ENCODE measurements at places on chromosomes 5 and 9. TPM values are rescaled to one million over a fixed set of nuclear protein-coding genes. Genes with fewer than 3 reads are reported as not detected.

DNA sequence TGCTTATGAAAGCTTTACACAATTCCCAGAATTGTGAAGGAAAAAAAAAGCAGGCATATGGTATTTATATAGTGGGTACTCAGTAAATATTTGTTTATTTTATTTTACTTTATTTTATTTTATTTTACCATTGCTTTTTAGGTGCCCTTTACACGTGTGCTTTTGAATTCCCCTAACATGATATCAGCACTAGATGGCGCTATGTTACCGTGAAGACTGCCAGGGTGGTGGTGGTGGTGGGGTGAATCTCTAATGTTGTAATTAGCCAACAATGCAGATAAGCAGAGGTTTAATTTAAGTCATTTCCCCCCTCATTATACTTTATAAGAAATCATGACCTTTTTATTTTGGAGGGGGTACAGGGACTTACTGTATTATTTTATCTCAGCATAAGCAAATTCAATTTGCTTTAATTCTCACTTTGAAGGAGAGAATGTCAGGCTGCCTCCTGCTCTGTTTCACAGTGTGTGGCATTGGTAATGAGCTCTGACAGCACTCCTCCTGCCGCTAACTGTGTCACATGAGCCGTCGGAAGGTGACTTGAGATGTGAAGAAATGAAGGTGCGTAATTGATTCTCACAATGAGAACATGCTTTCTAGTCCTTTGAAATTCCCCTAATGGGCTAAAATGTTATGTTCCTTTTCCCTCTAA, 165.6 kb downstream of the YTHDC2 start:
- no peak for DNase-seq

Gene PCDHGB2
- total RNA-seq: 16.2 TPM

Gene EFNA5
- 40.9 TPM for total RNA-seq

- DNase-seq: no peak
Observed at GRCh38 chr5:154449786-154450185, 4.0 kb downstream of the SAP30L start.

Gene TMC1
- total RNA-seq: 0.27 TPM

DNA sequence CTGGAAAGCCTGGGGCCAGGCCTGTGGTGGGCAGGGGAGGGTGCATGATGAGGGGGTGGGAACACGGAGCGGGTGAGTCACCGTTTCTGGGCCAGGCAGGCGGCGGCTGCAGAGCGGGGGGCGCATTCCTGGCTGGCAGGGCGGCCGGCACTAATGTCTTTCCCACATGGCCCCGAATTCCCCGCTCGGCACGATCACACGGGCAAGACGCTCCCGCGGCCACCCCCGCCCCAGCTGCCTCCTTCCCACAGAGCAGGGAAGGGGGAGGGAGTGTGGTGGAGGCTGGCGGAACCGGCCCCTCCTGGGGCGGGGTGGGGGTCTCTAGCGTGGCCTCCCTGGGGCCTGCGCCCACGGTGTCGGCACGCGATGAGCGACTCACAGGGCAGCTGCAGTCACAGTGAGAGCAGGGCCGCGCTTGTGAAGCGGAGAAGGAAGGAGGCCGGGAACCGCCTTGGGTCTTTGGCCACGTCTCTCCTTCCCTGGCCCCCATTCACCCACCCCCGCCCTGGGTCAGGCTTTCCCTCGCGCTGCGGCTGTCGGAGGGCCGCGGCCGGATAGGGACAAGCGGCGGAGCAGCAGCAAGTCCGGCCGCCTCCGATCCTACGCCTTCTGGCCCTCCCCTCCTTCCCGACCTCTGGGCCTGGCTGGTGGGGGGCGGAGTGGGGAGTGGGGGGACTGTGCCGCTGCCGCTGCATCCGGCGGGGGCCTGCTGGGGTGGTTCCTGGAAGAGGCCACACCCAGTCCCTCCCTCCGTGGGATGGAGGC, 48.9 kb downstream of the CXXC5 start:
- DNase-seq: no peak

GRCh38 chr5:149857499-149857898, 87.1 kb downstream of the PDE6A start:
- DNase-seq: no peak

DNA sequence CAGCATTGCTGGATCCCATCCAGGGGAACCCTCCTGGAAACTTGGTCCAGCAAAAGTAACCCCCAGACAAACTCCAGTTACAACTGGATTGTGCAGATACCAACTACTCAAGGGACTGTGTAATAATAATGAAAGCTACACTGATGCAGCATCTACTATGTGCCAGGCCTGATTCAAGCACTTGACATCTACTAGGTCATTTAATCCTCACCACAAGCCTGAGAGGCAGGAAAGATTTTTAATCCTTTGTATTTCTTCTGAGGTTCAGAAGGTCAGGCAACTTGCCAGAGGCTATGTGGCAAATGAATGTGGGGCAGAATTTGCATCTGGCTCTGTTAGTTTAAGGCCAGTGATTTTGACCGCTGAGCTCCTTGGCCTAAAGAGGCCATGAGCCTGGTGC, 29.5 kb upstream of the FOXI1 start:
- peak; percentile 31 for DNase-seq

Gene NFIL3
- total RNA-seq: 32.4 TPM

GRCh38 chr9:23775549-23775948, 50.5 kb downstream of the ELAVL2 start:
- no peak for DNase-seq

DNA sequence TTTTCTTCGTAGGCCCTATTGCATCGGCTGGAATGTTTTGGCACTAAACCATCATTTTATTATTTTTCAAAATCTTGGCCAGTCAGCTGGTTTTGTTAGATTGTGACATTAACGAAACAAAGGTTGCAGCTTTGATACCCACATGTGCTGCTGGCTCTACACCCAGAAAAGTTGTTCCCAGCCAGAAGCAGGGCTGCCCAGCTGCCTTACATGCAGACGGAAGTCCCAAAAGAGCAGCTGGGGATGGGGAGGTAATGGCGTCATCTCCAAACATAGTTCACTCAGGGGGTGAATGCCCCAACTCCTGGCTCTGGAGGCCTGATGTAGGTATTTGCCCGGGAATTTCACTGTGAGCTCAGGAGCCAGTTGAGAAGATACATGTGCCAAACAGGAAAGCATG, 23.3 kb downstream of the TMEM171 start:
- no peak for DNase-seq

Gene RNF20
- total RNA-seq: 58.4 TPM

DNA sequence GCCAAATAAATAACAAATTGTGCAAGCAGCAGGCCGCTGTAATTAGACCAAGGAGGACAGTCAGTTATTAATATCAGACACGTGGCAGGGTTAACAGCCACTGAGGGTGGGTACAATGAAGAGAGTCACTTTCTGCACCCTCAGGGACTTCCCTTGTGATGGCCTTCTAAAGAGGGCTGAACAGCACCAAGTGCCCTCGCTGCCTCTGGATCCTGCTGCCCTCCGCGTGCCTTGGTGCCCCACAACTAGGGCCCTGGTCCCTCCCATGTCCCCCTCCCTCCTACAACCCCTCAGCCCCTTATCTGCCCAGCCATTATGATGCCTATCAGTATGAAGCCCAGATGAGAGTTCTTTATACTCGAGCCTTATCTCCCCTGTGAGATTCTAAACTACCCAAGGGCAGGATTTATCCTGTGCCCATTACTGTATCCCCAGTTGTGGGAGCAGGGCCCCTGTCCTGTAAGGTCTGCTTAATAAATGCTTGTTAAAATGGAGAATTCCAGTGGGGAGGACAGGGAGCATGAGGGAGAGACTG, 37.3 kb downstream of the PCDH1 start:
- DNase-seq: no peak

GRCh38 chr5:111755942-111756381, 1.0 kb downstream of the NREP start:
- DNase-seq: no peak

- DNase-seq: no peak
Observed at GRCh38 chr9:87733273-87734052, 7.5 kb downstream of the CTSL start.

Gene SPATA6L
- total RNA-seq: 2.4 TPM

GRCh38 chr9:124251204-124251603, 6.5 kb upstream of the NEK6 start:
- DNase-seq: no peak

Gene GDF9
- 0.43 TPM for total RNA-seq

- DNase-seq: no peak
Observed at GRCh38 chr5:69024241-69024651, 69.6 kb upstream of the SLC30A5 start.

DNA sequence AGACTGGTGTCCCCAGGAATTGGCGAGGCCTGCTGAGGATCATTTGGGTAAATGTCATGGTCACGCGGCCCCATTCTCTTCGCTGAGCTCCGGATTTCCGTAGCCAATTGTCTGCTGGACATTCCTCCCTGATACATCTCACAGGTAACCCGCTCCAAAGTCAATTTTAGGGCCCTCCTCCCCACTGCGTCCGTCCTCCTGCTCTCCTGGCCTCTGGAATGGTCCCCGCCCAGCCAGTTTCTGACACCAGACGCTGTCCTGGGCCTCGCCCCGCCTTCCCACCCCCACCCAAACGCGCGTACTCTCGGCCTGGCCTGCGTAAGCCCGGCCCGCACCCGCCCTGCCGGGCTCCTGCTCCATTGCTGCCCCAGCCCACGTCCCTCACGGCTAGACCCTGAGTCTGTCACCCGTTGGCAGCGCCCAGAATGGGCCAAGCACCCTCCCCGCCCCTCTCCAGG, 202.0 kb downstream of the AUH start:
- DNase-seq: no peak

Gene WDR31
- total RNA-seq: 10.9 TPM

GRCh38 chr9:23255346-23255745, 570.7 kb downstream of the ELAVL2 start:
- no peak for DNase-seq

DNA sequence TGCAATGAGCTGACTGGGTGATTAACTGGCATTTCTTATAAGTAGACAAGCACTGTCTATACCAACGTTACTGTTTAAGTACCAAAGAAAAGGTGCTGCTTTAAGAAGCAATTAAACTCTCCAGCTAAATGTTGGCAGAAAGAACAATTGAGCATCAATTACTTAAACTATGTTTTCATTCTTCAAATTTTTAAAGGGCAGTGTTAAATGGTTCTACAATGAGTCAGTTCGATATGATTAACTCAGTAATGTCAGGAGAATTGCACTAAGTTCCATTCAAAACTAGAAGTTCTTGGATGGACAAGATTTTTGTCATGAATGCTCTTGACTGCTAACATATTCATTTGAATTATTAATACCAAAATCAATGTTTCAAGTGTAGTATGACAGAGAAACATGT, 593.7 kb downstream of the DNAH5 start:
- no peak for DNase-seq

GRCh38 chr9:35306283-35306682, 144.5 kb downstream of the UNC13B start:
- DNase-seq: no peak

Gene MTMR12
- 27.2 TPM for total RNA-seq

Gene C8G
- total RNA-seq: 3.4 TPM

Gene GDA
- total RNA-seq: not detected

GRCh38 chr9:134570711-134571325, 70.8 kb upstream of the COL5A1 start:
- DNase-seq: no peak

Gene PROB1
- total RNA-seq: 34.7 TPM

DNA sequence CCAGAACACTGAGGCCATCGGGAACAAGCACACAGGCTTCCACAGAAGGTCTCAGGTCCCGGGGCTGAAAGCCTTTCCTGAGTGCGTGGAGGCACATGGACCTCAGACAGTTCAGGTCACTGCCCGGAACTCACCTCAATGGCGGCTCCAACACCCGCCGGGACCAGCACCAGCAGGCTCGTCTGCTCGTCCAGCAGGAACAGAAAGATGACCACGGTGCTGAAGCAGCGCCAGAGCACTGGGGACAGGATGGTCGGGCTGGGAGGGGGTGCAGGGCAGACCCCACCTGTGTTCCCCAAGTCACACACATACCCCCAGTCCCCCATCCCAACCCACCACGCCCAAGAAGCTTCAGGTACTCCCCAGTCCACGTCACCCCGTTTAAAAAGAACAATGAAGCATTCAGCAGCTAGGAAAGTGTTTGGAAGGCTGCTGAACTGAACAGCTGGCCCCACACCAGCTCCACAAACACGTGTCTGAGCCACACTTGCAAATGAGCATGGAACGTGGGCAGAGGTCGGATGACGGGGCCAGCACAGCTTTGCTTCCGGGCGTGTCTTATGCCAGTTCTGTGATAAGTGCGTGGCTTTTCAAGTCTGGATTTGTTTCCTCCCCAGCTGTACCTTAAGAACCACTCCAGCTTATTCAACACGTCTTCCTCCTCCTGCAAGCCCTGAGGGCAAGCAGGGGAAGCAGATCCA, 14.6 kb downstream of the CLPTM1L start:
- DNase-seq: no peak

- no peak for DNase-seq
Observed at GRCh38 chr9:18941060-18941740, 91.8 kb downstream of the SAXO1 start.

DNA sequence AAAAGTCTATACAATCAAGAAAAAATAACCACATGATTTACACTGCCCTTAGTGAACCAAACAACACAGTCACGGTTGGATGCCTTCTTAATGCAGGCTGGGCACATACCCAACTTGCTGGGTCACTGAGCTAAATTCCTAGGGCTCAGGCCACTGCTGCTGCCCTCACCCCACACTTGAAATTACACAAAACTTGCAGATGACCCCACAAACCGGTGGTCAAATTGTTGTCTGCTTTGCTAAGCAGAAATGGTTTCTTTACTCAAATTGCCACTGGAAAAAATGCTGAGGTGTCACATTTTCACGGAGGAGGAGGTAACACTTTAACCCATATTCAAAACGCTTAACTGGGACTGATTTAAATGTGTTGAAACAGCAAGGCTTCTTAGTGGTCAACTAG, 62.4 kb downstream of the HMHB1 start:
- DNase-seq: no peak

GRCh38 chr5:168153876-168154270, 137.6 kb upstream of the WWC1 start:
- no peak for DNase-seq

Gene CCNB1
- total RNA-seq: 2.1 TPM

Gene ZDHHC11
- total RNA-seq: 10.6 TPM

DNA sequence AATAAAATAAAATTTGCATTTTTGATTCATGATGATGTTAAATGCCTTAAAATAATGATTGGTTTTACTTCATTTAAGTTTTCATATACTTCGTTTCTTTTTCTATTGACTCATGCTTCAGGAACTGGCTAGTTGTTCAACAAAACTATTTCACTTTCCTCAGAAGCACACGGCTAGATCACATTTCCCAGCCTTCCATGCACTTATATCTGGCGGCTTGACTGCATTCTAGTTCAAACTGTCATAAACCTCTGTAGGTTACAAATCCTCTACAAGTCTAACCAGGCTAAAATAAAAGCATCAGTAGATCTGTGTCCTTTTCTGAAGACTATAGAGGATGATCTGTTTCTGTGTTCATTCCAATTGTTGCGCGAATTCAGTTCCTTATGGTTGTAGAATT, 46.3 kb upstream of the CNTLN start:
- DNase-seq: no peak

DNA sequence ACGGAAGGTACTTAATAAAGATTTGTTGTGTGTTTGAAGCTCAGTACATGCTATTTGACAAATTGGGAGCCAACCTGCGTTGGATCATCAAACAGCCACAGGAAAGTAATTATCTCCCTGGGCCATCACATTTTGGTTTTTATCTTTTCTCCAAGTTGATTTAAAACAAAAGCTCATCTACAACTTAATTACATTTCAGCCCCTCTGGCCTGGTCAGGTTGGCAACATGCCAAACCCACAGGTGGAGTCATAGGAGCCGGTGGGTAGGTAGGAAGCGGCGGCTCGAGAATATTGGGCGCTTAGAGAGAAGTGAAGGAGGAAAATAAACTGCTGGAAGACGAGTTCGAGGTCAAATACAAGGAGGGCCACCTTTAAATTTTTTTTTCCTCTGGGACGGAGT, 64.9 kb upstream of the FANCC start:
- DNase-seq: no peak
